ENCODE measurements at places on chromosomes 5 and 9. TPM values are rescaled to one million over a fixed set of nuclear protein-coding genes. Genes with fewer than 3 reads are reported as not detected.

Gene SLCO4C1
- polyA plus RNA-seq, result 0.21 TPM

Gene TBC1D9B
- 49.5 TPM for polyA plus RNA-seq

Gene NDST1
- 15.3 TPM for polyA plus RNA-seq

Gene GRXCR2
- not detected for polyA plus RNA-seq

Gene CDX1
- polyA plus RNA-seq, result not detected

Gene MEGF10
- polyA plus RNA-seq, result not detected

Gene ZBTB26
- 0.68 TPM for polyA plus RNA-seq

Gene CER1
- polyA plus RNA-seq, result not detected

Gene EIF4E1B
- polyA plus RNA-seq, result not detected

Gene SV2C
- not detected for polyA plus RNA-seq

Gene MCIDAS
- 0.02 TPM for polyA plus RNA-seq

Gene NEUROG1
- not detected for polyA plus RNA-seq

Gene GNA14
- not detected for polyA plus RNA-seq

Gene ACSL6
- 0.01 TPM for polyA plus RNA-seq

Gene CTXN3
- not detected for polyA plus RNA-seq

Gene SCGB3A2
- polyA plus RNA-seq, result not detected
